ENCODE measurements at places on chromosomes 12 and 14.

DNA sequence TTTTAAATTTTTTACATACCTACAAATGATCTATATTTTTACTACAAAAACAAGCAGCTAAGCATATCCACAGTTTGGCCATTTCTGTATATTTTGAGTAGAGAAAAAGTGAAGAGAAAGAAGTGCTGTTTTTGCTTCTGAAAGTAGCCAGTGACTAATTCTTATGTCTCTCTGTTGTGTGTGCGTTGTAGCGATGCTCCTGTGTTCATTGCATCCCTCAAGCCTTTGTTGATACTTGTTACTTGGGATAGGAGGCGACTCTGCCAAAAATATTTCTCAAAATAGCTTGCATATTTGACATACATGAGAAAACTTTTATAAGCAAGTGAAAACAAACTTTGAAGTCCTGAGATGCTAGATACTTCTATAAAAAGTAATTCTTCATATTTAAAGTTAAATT is 714.1 kb downstream of the FSCB start:
- no peak for DNase-seq

DNA sequence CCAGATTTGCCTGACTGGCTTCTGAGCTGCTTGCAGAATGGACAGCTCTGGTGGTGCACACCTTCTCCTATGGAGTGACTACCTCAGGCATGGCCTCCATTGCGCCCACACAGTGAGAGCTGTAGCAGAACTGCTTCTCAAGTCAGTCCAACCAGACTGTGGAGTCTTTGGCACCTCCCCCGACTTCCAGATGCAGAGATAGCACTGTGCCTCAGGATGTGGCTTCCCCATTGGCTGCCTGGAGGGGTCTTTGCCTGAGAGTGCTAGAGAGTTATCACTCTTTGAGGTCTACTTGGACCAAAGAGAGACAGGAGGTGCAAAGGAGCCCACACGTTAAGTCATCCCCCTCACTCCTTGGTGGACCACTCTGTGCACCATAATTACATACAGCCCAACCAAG is 44.8 kb upstream of the FRS2 start:
- no peak for DNase-seq

GRCh38 chr12:102182635-102183034 is 15.0 kb downstream of the PMCH start:
- no peak for DNase-seq

- DNase-seq, result no peak
Measured at GRCh38 chr14:105042813-105043212, 21.9 kb upstream of the CDCA4 start.

DNA sequence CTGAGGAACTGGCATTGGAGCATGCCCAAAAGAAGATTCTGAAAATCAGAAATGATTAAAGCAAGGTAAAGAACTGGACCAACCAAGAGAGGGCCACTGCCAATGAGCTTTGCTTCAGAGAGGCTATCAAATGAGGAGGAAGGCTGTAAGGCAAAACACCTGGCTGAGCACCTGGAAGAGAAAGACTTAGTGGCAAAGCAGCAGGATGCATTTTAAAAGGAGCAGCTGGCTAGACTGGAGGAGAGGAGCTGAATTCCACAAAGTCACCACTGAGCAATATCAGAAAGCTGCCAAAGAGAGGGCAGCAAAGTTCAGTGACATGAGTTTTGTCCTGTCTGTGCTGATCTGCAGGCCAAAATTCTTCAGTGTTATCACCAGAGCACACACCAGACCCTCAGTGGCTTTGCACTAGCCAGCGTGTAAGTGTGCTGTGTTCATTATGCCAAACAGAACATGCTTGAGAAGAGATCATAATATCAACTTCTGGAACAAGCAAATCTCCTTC is 338.7 kb downstream of the TRHDE start:
- no peak for DNase-seq

DNA sequence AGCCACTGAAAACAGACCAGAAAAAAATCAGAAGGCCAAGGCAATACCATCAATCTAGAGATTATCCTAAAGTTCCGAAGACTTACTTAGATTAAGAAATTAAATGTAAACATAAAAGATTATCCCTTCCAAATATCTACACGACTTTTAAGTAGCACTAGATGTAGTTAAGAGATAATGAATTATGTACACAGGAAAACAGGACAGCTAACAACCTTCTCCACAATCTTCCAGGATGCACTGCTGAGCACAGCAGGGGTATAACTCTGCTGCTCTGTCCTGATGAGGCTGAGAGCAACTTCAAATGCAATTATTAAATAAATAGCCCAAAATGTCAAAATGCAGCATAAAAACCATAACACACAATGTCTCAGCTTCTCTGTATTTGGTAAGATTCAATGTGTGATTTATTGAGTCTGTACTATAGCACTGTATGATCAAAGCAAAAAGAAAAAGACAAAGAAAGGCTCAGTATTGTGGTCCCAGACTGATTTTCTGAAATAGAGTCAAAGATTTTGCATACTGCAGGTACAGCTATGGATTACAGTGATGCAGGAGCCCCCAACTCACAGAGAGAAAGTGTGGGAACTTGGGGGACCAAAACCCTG is 56.9 kb downstream of the TMTC1 start:
- DNase-seq, result no peak

GRCh38 chr14:79328863-79329262 is 882.4 kb downstream of the DIO2 start:
- DNase-seq, result no peak

DNA sequence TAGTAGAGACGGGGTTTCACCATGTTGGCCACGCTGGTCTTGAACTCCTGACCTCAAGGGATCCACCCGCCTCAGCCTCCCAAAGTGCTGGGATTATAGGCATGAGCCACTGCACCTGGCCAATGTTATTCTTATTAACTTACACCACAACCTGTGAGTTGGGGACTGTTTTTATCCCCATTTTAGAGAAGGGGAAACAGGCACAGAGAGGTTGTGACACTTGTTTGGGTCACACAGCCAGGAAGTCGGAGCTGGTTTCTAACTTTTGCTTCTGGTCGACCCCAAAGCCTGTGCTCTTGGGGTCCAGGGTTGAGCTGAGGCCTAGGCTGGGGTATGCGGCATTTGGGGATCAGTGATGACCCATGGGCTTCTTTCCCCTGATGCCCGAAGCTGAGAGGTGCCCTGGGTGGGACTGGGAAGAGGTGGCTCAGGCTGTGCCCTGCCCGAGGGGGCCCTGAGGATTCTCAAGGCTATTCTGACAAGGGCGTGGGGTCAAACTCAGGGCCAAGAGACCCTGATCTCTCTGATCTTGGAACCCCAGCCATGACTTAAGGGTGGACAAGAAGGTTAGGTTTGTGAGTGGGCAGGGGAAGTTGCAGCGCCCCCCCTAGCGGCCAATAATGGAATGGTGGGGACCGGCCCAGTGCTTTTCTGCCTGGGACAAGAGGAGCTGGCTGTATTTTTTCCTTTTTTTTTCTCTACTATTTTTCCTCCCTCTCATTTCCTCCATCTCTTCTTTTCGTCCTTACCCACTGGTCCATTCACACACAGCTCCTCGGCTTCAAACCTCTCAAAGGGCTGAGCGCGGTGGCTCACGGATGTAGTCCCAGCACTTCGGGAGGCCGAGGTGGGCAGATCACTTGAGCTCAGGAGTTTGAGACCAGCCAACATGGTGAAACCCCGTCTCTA is 3.0 kb downstream of the SDSL start:
- DNase-seq, result no peak

- no peak for DNase-seq
Measured at GRCh38 chr14:22221508-22221907, 367.5 kb downstream of the DAD1 start.

DNA sequence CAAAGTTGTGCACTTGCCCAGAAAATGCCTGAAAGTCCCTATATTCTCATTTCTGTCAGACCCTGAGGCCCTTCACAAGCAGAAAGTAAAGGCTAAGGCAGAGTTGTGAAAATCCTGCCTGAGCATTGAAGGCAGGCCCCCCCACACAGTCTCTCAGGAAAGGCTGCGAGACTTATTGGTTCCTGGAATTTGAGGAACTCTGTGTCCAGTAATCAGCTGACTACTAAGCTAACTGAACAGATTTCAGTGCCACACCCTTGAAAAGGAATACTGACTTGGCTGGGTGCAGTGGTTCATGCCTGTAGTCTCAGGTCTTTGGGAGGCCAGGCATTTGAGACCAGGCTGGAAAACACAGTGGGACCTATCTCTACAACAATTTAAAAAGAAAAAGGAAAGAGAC is 21.1 kb upstream of the PPP2R5E start:
- DNase-seq, result no peak

GRCh38 chr12:89632778-89633177 is 75.9 kb downstream of the ATP2B1 start:
- no peak for DNase-seq

GRCh38 chr14:104248203-104249055 is 110.0 kb downstream of the KIF26A start:
- DNase-seq, result no peak

DNA sequence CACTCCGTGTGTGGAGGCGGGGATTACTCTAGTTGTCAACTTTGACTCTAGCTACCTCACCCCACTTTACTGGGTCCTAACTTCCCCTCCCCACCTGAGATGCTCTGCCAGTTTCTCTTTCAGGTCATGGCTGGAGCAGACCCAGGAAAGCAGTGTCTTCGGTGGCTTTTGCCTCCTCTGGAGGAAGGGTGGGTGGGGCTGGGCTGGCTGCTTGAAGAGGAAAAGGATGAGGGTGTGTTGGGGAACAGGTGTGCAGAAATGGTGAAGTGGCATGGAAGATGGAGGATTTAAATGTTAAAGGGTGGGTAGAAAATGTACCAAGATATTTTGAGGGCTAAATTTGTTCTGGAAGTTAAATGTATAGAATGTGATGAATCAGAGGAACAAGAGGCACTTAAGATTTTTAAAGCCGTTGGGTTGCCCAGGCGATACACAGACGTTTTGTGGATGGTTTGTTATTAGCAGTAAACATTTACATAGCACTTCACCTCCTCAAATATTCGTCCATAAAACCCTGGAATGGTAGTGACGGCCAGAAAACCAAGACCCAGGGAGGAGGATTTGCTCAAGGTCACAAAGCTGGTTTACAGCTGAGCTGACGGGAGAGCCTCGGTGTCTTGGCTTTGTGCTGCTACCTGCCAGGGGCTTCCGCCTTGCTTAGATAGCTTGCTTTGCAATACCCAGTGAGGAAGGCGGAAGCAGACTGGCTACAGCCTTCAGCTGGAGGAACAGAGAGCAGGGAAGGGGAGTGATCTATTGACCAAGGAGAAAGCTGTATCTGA is 72.2 kb upstream of the PRMT8 start:
- DNase-seq, result no peak

GRCh38 chr12:22287101-22287500 is 47.4 kb downstream of the ST8SIA1 start:
- no peak for DNase-seq

DNA sequence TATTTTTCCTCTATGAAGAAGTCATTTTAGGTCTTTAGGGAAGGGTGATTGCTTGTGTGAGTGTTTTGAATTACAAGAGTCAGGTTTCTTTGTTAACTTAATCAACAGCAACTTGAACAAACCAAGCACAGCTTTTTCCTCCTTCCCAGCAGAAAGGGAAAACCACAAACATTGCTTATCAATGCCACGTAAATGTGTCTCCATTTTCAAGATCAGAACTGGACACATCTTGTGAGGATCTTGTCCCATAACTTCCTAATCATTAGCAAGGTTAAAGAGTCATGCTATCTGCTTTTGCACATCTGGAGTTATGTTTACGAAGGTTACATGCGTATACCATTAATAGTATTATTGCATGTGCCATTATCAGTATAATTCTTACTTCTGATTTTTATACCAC is 248.0 kb upstream of the FLRT2 start:
- DNase-seq, result no peak

DNA sequence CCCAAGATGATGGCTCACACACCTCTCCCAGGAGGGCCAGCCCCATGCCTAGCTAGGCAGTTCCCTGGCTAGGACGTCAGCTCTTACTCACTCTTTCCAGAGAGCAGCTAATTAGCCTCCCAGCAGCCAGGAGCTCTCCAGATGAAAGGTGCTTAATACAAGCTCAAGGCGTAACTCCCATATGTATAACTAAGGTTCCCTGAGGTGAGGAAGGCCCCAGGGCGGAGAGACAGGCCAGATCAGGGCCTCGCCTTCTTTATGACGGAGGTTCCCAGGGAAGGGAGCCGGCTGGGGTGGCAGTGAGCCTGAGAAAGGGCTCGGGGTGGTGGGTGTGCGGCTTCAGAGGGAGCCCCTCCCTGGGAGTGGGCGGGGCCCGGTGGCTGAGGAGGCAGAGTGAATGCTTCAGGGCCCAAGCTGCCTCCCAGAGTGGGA is 26.4 kb upstream of the ZFP36L1 start:
- no peak for DNase-seq

DNA sequence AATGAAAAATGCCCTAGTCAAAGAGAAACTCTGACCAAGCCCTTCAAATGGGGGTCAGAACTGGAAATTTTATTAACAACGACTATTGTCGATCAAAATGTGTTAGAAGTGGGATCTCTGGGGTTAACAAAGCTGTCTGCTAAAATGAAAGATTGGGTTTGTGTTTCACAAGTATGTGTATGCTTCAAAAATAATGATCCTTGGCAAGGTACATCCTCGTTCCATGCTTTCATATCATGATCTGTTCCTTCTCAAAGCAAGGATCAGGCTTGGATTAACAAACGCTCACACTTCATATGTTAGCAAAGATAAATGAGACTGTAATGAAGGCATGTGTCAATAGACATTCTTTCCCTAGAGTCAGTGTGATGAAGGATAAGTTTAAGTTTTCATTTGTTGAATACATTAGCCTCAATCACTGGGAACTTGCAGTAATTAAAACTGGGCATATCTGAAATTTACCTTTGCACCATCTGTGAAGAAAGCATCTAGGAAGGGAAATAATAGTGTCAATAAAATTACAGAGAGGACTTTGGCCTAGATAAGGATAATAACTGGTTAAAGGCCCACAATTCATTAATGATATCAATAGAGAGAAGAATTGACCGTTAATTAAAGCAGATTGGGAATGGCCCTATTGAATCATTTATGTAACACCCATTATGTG is 91.8 kb downstream of the RIN3 start:
- no peak for DNase-seq

DNA sequence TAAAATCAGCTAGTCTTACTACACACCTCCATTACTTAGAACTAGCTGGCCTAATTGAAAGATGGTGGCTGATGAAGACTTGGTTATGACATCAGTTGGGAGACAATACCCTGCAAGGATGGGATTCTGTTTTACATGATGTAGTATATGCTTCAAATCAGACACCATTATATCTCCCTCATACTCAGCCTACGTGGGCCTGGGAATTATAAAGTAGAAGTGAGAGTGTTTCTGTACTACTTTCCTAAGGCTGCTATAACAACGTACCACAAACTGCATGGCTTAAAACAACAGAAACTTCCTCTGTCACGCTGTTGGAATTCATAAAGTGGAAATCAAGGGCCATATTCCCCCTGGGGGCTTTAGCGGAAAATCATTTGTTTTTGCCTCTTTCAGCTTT is 190.4 kb downstream of the PAH start:
- DNase-seq, result no peak

- no peak for DNase-seq
Measured at GRCh38 chr12:105076098-105076497, 8.2 kb downstream of the ALDH1L2 start.

Measured in NCI-H1417 treated with DMSO at 0.1 percent for 48 hours (cell line).